ENCODE measurements at places on chromosomes 7 and 10. TPM values are rescaled to one million over a fixed set of nuclear protein-coding genes. Genes with fewer than 3 reads are reported as not detected.

GIMAP4 gene
- total RNA-seq, result 197 TPM

ANLN gene
- 6.3 TPM for total RNA-seq

NXPH1 gene
- not detected for total RNA-seq

DNA sequence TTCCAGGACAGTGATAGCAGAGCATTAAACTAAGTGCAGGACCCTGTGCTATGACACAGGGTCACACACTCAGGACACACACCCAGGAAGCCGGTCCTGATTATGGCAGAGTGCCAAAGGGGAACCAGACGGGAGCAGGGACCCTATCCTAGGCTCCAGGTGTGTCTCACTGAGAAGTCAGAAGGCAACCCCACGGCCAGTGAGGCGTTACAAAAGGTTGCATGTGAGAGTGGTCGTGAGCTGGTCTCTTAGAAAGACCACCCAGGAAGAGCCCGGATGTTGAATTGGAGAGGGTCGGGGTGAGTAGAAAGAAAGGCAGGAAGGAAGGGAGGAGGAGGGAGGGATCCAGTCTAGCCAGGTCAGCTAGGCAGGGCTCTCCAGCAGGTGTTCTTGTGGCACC is 31.0 kb downstream of the FRMPD2 start:
- no peak for DNase-seq

GRCh38 chr10:98244586-98244985 is 23.4 kb downstream of the LOXL4 start:
- DNase-seq, result no peak
